Stimulated activated CD8-positive, alpha-beta memory T cell treated with anti-CD3 and anti-CD28 coated beads, Interleukin-7, amount 100 ng/mL, for 1 hour (primary cell): ENCODE measurements at places on chromosomes 11 and 22.

DNA sequence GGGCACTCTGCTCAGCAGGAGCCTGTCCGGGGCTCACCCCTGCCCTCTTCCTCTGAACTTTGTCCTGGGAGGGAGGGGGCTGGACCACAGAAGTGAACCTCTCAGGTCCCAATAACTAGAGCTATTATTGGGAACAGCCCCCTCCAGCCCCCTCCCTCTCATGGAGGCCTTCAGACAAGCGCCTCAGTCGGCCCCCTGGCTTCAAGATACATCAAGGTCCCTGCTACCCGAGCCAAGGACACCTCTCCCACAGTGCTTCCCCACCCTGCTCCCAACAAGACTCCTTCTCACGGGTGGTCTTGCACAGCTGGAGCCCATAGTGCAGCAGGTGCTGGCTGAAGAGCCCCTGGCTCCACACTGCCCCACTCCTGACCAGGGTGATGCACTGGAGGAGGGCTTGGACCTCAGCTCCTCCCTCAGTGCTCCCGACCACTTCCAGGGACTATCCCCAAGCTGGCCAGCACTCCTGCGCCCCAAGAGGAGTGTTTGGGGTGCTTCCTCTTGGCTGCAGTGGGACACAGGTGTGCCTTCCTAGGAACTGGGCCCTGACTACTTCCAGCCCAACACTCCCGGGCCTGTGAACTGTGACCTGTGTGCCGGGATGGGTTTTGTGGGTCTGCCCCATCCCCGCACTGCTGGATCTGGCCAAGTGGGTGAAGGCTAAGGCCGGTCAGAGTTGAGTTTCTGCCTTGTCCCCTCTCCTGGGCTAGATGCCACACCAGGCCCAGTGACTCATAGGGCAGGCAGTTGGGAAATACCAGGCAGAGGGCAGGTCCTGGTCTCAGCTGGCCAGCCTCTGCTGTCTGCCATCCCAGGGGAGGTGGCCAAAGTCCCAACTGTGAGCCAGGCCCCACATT, 2.2 kb downstream of the PNPLA2 start:
- DNase-seq = no peak

DNA sequence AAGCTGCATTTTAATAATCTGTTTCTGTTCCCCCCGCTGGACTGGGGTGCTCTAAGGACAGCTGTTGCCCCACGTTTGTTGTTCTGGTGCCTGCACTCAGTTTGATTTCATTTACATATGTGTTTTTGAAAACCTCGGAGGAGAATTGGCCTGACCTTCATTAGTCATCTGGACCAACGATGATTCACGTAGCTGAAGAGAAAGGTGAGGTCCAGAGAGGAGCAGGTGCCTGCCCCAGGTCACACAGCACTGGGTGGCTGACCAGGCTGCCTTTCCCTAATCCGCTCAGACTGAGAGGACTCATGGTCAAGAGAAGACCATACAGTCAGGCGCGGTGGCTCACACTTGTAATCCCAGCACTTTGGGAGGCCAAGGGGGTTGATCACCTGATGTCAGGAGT, 3.8 kb downstream of the CSDC2 start:
- no peak for DNase-seq

- no peak for DNase-seq
These were observed 12.1 kb upstream of the CELSR1 start for GRCh38 chr22:46549563-46549840.

GRCh38 chr22:43272869-43273318, 70.3 kb downstream of the SCUBE1 start:
- DNase-seq = no peak

GRCh38 chr11:35114906-35115687, 23.9 kb upstream of the CD44 start:
- no peak for DNase-seq

- no peak for DNase-seq
These were observed 98.7 kb downstream of the RNF169 start for GRCh38 chr11:74847395-74847794.

GRCh38 chr22:47817380-47817779, 1054.9 kb downstream of the TBC1D22A start:
- no peak for DNase-seq

DNA sequence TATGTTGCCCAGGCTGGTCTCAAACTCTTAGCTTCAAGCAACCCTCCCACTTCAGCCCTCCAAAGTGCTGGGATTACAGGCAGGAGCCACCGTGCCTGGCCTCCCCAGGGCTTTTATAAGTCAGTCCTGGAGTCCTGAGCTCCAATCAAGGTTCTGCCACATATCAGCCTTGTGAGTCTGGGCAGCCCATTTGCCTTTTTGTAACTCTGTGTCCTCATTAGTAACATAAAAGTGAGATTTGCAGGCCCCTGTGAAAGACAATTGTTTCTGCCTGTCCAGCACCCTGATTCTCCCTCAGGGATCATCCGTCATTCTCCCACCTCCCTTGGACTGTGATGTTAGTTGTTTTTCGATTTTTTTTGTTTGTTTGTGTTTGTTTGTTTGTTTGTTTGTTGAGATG, 89.8 kb downstream of the MN1 start:
- DNase-seq = no peak

GRCh38 chr22:42202048-42202447, 68.4 kb downstream of the TCF20 start:
- DNase-seq = no peak

DNA sequence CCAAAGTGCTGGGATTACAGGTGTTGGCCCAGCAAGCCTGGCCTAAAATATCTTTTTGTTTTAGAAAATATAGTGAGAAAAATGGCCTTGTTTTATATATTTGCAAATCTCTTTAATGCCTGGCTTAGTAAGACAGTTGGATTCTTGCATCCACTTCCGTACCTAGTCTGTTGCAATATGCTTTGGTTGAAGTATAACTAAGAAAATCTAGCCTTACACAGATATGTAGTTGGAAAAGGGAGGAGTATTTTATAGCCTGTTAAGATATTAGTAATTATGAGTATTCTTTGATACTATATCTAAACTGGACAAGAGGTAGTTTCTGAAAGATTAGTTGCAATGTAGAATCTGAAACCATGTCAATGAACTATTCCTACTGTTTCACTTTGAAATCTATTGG, 65.1 kb downstream of the ZNRF3 start:
- no peak for DNase-seq

DNA sequence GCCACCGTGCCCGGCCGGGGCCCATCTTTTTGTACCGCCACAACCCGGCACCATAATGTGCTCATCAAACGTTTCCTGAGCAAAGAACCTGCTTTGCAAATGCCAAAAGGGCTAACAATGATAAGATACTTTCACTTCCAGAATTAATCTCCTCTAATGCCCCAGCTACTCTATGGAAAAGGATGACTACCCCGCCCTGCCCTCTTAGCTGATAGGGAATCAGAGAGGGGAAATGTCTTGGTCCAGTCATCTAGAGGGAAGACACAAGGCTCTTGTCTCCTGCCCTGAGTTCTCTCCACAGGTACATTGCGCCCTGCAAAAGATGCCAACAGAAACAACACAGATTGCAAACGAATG, 586 bp downstream of the TTLL1 start:
- no peak for DNase-seq

- no peak for DNase-seq
These were observed 541 bp downstream of the MICAL2 start for GRCh38 chr11:12110714-12111548.

DNA sequence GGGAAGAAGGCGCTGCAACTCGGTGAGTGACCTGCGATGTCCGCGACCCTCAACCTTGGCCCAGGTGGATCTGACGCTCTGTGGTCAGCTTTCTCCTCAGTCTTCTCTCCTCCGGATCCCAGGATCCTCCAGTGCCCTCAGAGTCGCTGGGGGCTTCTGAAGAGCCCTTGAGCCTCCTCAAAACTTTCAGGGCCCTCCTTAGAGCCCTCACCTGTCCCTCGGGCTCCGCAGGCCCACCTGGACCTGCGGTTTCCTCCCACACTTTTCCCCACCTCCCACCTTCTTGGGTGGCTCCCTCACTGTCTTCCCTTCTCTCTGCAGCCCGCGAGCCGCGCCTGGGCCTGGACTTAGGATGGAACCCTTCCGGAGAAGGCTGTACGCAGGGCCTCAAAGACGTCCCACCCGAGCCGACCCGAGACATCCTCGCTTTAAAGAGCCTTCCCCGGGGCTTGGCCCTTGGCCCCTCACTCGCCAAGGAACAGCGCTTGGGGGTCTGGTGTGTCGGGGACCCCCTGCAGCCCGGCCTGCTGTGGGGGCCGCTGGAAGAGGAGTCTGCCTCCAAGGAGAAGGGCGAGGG, 335 bp downstream of the ZNF408 start:
- no peak for DNase-seq

DNA sequence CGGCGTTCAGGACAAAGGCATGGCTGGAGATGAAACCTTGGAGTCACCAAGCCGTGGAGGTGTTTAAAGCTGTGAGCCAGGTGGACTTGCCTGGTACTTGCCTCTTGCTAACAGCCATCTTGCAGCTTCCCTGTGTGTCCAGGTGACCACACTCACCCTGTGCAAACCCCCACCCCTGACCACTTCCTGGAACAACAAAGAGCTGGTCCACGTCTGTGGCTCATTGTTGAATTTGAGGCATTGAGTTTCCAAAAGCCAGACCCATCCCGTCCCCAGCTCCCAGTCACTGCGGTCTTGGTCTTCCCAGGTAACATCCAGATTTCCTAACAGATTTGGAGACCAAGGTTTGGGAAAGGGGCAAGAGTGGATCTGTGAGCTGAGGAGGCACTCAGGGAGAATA, 18.5 kb downstream of the DHCR7 start:
- no peak for DNase-seq
